ENCODE measurements at places on chromosomes 16 and 17.

DNA sequence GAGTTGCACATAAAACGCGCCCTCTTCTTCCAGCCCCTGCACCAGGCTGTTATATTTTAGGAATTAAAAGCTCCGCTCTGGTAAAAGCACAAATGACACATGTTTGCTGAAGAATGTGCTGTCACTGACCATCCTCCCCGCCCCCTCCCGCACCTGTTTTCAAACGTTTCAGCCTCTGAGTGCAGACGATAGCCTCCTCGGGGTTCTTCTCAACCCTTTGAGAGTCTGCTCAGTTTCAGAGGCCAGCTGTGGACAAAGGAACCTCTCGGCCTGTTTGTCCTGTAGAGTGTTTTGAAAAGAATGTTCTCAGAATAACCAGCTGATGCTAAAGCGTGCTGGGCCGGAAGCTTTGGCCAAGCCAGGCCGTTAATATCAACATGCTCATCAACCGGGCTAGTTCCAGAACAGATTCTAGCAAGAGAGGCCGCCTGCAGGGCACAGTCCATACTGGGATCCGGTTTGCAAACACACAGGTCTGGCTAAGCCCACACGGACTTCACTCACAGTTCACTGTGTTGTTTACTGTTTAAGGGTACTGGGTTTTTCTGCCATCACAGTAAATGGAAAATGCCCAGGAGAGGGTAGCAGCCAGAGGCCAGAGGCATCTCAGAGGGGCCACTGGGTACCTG, 6.4 kb upstream of the CACNG4 start:
- H3K4me1 ChIP-seq, result no peaks in the 10 kb centered on the region
- H3K4me3 ChIP-seq, result no peak overlapping the region
- DNase-seq, result no peak
- H3K27me3 ChIP-seq, result peaks cover 7% of the 10 kb centered on the region

DNA sequence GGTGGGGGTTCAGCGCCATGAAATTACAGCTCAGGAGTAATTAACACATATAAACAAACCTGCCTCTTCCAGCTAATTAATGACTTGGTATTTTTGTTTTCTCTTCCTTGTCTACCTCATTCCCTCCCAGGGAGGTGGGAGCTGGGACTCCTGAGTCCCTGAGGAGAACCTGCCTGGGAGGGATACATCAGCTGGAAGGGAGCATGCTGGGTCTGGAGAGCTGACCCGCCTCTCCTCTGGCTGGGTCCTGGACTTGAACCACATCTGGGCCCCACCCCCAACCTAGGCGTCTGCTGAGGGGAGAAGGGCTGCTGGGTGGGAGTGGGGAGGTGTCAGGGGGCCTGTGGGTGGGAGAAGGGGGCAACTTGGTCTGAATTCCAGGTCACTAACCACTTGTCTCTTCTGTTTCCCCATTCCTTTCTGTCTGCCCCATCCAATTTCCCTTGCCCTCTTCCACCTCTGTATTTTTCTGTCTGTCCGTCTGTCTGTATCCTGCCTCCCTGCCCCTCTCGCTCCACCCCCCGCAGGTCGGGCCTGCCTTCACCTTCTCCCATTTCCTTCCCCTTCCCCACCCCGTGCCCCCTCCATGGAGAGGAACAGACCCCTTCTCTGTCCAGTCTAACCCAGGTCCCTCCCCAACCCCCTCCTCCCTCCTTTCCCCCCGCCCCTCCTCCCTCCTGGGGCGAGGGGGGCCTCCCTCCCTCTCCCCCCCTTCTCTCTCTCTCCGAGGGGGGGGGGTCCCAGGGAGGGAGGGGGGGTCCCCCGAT, at the start of gene NLGN2:
NLGN2 (plus strand) TSS at position 361 of the 767 bp plus-strand sequence. CDS start 411 bp downstream, outside the sequence.
- H3K27ac ChIP-seq, result no peak within 1 kb of the TSS
- H3K36me3 ChIP-seq, result no peaks in the 10 kb centered on the region

- no peaks in the 10 kb centered on the region for H3K27me3 ChIP-seq
Observed at GRCh38 chr17:69679829-69680228, 265.3 kb downstream of the MAP2K6 start.

GRCh38 chr17:72359811-72360210, 239.0 kb downstream of the SOX9 start:
- no peak overlapping the region for H3K27ac ChIP-seq
- H3K4me1 ChIP-seq, result no peaks in the 10 kb centered on the region
- no peak overlapping the region for H3K4me3 ChIP-seq
- no peak for DNase-seq
- H3K27me3 ChIP-seq, result peaks cover 3% of the 10 kb centered on the region
- no peaks in the 10 kb centered on the region for H3K36me3 ChIP-seq

GRCh38 chr17:44623070-44623725, 33.1 kb upstream of the MEIOC start:
- H3K4me1 ChIP-seq, result no peaks in the 10 kb centered on the region
- H3K27me3 ChIP-seq, result peaks cover 10% of the 10 kb centered on the region
- no peak overlapping the region for H3K27ac ChIP-seq
- H3K36me3 ChIP-seq, result no peaks in the 10 kb centered on the region
- DNase-seq, result no peak

DNA sequence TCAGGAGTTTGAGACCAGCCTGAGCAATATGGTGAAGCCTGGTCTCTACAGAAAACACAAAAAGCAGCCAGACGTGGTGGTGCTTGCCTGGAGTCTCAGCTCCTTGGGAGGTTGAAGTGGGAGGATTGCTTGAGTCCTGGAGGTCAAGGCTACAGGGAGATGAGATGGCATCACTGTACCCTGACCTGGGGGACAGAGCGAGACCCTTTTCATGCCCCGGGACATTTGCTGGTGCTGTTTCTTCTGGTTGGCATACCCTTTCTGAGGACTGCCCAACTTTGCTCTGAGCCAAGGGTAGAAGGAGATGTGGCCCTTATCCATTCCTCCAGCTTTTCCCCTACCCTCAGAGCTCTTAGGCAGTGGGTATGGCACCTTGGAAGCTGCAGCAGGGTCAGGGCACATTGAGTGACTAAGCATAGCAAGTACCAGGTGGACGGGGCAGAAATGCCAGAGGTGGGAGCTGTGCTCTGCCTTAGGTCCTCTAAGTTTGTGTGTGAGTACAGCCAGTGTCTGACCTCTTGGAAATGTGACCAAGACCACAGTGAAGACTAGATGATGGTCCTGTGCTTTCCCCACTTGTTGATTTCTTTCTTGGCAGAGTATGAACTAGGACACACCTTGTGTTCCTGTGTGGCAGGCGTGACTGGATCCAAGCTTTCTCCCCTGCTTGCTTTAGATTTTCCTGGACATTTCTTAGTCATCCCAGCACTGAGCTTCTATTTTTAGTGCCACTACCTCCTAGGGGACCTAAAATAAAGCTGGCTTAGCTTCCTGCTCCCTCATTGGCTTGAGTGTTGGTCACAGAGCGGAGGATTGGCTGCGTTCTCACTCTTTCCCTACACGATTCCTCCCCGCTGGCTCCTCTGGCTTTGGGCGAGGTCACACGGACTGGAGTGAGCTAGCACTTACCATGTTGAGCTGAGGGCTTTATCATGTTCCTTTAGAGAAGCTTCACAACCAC, 9.9 kb upstream of the EDC4 start:
- no peaks in the 10 kb centered on the region for H3K27me3 ChIP-seq
- H3K4me3 ChIP-seq, result no peak overlapping the region
- peaks cover 40% of the 10 kb centered on the region for H3K36me3 ChIP-seq
- H3K27ac ChIP-seq, result no peak overlapping the region
- H3K4me1 ChIP-seq, result peaks cover 7% of the 10 kb centered on the region
